Fibroblast of pulmonary artery (primary cell): ENCODE measurements at places on chromosomes 12 and 14.
A peak's percentile ranks its signal among the peaks of the same experiment; 100 is the strongest.

DNA sequence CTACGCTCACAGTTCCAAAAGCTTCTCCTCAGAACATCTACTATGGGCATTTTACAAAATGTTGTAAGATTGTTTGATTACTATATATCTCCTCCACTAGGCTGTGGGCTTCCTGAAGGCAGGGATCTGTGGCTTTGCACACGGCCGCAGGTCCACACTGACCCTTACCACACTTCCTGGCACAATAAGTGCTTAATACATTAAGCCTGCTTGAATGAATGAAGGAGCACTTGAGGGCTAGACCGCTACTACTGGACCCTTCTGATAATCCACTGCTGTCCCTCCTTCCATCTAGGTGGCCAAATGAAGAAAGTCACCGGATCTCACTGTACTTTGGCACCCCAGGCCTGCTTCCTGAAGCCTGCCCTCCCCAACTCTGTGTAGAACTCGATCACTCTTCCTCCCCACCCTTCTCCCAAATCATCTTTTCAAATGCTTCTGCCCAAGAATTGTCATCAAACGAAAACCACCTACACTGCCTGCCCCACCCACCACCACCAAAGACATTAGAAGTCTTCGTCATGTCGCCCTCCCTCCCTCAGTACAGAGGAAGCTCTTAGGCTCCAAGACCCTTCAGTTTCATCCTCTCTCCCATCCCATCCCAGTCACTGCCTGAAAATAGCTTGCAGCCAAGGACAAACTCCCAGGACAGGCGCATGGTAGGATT lies 596 bp upstream of the ZBTB39 start:
- DNase-seq, result no peak

DNA sequence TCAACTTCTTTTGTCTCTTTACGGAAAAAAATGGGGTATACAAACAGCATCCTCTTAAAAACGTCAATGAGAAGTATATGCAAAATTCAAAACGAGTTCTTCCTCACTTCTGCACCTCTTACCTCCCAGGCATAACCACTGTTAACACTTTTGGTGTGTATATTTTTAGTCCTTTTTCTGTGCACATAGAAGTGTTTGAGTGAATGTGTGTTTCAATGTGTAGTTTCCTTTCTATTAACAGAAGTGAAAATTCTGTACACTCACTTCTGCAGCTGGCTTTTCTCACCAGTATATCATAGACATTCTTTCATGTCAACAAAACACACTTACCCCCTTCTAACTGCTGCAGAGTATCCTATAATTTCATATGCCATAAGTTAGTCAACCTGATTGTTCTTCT lies 5.4 kb downstream of the UBR7 start:
- DNase-seq, result no peak

- no peak for DNase-seq
Observed at GRCh38 chr12:124451637-124452243, 115.7 kb downstream of the NCOR2 start.

DNA sequence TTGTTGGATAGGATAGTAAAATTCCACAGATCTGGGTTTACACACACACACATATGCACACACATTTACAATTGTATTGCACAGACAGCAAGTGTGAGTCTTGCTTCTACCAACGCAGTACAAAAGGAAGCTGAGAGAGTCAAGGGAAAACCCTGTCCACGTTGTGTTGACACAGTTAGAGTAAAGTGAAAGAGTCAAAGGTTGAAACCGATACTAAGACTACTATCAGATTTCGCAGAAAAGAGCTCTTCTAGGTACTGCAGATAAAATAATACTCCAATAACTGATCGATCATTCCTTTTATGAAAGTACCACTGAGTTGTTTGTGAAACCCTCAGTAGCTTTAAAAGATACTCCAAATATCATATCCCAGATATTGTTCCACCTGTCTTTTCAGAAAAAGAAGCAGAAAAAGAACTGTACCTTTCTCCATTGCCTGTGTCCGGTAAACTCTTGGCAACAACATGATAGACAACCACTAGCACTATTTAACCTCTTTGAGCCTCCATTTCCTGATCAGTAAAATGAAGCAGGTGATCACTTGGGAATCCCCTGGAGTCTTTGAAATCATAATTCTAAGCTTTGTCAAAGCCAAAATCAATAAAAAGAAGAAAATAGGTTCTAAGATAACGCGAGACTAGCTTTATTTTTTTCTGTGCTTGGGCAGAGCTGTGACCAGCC lies 224.6 kb upstream of the FOXN3 start:
- no peak for DNase-seq

GRCh38 chr14:100434911-100435438 lies 111.8 kb downstream of the SLC25A47 start:
- DNase-seq, result no peak

DNA sequence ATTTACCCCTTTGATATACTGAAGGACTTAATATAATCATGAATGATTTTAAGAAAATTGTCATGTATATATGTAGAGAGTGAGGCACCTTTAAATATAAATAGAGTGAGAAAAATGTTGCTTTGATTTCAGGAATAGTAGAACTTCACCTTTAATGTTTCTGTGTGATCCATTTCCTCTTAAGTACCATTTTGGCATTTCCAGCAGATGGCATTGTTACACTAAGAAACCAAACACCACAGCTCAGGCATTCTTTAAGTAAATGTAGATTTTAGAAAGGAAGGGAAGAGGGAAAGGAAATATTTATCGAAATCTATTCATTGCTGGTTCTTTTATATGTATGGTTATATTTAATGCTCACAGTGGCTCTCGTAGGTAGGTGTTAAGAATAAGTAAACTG lies 556.7 kb upstream of the FBXO33 start:
- peak; percentile 57 for DNase-seq
